ENCODE measurements at places on chromosomes 4 and X.

GRCh38 chr4:127896069-127896468, 15.4 kb downstream of the PLK4 start:
- DNase-seq, result no peak

DNA sequence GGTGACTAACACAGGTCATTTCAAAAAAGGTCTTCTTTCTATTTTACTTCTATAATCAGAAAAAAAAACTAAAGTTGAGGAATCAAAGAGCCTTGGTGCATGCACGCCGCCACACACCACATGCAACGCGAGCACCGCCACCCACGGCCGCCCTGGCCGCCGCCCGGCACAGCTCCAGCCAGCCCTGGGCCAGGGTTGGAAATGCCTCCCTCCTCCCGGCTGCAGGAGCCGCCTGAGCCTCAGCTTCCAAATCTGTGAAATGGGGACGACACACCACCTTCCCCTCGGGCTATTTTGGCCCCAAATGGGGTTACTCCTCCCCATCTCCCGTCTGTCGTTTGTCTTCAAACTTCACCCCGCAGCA, 39.7 kb upstream of the MAN2B2 start:
- DNase-seq, result no peak

GRCh38 chr4:154691229-154691628, 52.6 kb upstream of the LRAT start:
- DNase-seq, result no peak

- DNase-seq, result peak; percentile 88
Observed at GRCh38 chrX:39869846-39870601, 227.7 kb downstream of the BCOR start.

GRCh38 chr4:135359128-135359527, 1157.5 kb upstream of the PABPC4L start:
- DNase-seq, result no peak

- no peak for DNase-seq
Observed at GRCh38 chrX:102067966-102068723, 57.3 kb upstream of the TCEAL2 start.

DNA sequence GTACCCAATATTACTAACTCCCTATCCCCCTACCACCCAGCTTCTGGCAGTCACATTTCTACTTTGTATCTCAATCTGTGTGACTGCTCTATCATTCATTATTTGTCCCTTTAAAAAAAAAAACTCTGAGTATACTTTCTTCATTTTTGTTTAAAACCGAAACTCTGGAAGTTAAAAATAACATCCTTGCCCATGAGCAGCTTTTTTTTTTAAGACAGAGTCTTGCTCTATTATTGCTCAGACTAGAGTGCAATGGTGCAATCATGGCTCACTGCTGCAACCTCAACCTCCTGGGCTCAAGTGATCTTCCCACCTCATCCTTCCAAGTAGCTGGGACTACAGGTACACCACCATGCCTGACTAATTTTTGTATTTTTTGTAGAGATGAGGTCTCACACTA, 15.8 kb downstream of the UBE2K start:
- DNase-seq, result no peak

- DNase-seq, result no peak
Observed at GRCh38 chr4:78707793-78708192, 68.4 kb upstream of the BMP2K start.

DNA sequence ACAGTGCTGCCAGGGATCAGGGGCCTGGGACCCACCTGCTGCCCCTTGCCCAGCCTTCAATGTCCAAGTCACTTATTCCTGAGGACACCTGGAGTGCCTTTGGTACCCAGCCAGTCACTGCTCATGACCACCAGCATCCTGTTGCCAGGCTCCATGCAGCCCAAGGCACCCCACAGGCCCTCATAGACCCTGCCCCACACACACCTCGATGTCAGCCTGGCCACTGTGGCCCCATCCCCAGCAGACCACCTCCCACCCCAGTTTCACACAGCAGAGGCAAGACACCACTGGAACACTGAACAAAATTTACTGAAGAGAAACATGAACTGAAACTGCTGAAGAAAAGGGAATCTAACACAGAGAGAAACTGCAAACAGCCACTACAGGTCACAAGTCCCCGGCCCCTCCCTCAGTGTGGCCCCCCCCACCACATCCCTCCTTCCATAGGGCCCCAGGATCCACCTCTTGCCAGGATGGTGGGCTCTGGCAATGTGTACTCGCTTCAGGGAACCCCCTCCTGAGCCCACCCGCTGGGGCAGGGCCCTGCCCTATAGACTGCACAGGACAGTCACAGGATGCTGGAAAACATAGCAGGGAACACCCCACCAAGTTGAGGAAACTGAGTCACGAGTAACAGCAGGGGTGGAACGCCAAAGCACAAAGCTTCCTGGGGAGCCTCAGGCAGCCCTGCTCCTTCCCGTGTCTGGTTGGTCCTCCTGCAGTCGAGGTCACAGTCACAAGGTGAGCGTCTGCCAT, 5.2 kb downstream of the PNMA5 start:
- no peak for DNase-seq

DNA sequence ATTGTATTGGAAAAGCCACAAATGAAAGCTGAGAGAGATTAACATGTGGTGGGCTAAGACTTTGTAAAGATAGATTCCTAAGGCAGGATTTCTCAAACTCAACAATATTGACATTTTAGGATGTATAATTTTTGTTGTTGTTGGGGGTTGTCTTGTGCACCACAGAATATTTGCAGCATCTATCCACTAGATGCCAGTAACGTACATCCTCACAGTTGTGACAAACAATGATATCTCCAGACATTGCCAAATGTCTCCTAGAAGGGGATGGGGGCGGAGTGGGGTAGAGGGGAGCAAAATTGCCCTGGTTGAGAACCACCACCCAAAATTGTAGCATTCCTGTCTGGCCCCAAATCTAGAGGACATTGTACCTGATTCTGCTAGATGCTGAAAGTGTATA, 14.7 kb upstream of the CBR4 start:
- DNase-seq, result no peak

GRCh38 chr4:23970201-23970850, 80.5 kb upstream of the PPARGC1A start:
- DNase-seq, result no peak

DNA sequence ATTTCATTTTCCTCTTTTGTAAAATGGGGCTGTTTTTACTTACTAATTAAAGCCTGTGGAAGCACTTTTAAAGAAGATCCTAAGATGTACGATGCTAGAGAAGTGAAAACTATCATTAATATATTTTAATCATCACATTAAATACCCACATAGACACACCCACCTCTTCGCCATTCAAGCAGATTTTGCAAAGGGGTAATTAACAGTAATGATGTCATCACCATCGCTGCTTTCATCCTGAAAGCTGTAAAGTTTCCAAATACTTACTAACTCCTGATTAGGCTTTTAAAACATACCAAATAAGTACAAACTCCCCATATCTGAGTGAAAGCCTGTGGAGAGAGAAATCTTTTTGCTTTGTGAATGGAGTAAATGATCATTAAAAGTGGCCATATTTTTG, 17.6 kb upstream of the NYX start:
- DNase-seq, result no peak

DNA sequence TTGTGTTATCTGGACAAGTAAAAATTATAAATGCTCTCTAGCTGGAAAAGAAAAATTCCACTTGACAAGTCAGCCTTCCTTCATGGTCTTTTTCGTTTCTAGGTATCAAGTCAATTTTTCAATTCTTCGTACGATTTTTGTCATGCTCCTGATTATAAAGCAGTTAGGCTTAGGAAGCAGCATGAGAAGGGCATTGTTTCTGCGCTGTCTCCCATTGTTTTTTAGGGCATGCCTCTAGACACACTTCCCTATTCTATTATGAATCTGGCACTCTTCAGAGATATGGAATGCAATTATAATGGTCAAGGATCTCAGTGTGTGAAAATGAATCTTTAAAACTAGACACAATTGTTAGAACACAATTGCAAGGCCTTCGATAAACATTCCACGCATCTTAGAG, 164.1 kb upstream of the FAT1 start:
- no peak for DNase-seq

DNA sequence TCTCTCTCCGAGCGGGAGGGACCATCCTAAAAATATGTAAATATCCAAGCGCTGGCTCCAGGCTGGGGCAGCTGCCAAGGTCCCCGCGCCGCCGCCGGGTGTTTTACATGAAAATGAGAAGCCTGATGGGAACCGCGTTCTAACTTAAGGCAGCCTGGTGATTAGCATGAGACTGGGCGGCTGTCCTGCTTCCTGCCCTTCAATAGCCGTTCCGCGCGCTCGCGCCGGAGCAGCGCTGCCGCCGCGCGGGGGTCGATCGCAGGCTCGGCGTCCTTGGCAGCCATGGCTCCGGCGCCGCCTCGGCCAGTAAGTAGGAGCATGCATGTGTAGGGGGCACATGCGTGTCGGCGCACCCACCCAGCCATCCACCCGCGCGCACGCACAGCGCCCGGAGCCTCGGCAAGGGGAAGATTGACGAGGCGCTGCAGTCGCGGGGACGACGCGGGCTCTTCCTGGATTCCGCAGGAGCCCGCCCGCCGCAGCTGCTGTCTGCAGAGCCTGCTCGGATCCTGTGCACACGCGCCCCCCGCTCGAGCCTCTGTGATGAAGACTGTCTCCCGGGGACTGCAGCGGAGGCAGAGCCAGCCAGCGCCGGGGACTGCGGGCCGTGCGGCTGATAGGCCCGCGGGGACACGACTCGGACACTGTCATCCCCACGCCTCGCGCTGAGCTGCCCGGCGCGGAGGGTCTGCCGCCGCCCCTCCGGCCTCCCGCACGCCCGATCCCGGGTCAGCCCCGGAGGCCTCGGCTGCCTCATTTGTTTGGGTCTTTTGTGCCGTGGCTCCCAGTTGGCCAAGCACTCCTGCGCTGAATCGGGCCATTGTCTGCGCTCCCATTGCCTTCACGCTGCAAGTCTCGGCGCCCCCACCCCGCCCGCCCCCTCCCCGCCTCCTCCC, 734 bp downstream of the STOX2 start:
- peak; percentile 12 for DNase-seq

- no peak for DNase-seq
Observed at GRCh38 chr4:128155231-128155855, 94.2 kb downstream of the LARP1B start.

DNA sequence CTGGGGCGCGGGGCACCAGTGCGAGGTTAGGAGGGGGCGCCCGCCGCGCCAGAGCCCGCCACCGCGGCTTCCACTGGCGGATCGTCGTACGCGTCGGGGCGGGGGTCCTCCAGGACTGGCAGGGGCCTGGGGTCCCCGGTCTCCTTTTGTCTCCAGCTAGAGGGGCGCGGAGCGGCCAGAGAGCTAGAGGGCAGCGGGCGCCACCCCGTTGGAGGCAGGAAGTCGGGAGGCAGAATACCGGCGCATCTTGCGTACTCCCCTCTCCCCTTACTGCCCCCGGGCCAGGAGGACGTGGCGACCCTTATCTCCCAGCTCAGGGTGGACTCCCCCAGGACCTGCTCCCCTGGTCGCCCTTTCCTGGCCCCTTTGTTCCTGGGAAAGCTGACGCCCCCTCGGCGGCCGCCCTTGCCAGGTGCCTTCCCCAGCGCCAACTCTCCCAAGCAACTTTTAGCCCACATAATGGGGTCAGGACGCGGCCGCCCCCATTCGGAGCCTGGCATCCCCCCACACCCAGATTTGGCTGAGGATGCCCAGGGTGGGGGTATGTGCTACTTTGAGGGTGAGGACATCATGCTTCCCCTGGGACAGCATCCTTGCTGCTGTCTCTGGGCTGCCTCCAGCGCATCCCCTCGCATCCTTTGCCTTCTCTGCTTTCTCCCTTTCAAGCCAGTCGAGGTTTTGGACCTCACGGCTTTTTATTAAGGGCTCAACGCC, 933 bp downstream of the CNKSR2 start:
- DNase-seq, result peak; percentile 8

- DNase-seq, result no peak
Observed at GRCh38 chr4:81600520-81601357, 129.0 kb upstream of the RASGEF1B start.

DNA sequence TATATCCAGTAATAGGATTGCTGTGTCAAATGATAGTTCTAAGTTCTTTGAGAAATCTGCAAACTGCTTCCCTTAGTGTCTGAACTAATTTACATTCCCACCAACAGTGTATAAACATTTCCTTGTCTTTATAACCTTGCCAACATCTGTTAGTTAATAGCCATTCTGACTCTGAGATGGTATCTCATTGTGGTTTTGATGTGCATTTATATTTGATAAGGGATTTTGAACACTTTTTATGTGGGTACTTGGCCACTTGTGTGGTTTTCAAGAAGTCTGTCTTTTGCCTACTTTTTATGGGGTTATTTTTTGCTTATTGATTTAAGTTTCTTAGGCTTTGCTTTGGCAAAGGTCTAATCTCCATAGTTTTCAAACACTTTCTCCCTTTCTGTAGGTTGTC, 189.9 kb upstream of the CXCL13 start:
- DNase-seq, result no peak

- no peak for DNase-seq
Observed at GRCh38 chr4:159505266-159505975, 402.5 kb downstream of the RAPGEF2 start.

DNA sequence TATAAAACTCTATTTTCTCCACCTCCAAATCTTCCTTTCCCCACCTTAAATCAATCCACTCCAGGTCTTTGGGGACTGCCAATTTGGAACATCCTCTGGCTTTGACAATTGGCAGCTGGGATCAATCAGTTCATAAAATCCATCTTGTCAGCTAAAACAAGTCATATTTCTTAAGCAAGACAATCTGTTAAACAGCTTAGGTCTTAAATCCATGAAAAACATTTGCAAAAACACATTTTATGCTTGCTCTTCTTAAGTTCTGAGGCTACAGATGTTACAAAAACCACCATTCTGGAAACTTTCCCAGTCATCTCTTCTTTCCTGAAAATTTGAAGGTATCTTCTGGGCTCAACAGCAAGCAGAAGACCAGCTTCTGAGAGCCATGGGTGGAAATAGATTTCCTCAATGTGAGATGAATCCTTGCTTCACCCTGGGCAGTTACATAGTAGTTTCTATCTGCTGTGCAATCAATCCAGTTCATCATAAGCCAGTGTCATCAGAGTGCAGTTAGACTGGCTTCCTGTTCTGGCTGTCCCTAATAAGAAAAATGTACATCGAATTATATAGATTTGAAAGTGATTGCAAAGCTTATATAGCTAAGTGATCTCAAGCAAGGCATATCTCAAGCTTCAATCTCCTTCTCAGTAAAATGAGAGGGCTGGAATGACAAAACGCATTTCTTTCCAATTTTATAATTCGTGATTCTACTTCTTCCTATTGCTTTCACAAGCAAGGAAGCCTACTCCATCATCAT, 402.7 kb upstream of the INTU start:
- no peak for DNase-seq

DNA sequence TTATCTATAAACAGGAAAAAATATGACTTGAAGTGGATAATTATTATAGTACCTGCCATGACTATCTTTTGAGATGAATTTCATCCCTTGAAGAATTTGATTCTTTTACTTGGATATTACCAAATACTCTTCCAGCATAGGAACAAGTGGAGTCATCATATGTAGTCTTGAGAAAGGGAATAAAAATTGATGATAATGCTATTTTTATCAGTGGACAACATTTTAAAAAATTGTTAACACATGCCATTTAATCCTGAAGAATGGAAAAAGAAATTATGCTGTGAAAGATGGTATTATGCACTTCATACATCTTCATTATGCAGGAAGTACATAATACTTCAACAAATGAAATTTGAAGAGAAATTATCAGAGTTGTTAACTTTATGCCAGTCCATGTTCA, 83.6 kb downstream of the ITIH6 start:
- DNase-seq, result no peak

GRCh38 chr4:211033-211511, 86.8 kb downstream of the ZNF718 start:
- peak; percentile 25 for DNase-seq

- no peak for DNase-seq
Observed at GRCh38 chrX:133846311-133846710, 139.1 kb downstream of the GPC3 start.
